Head of caudate nucleus (tissue), 42 donors: ENCODE measurements at places on chromosomes 13 and 19.

- no peak for DNase-seq
Observed at GRCh38 chr13:52447354-52447753, 3.1 kb downstream of the VPS36 start.

GRCh38 chr13:112962911-112963625 is 5.9 kb upstream of the MCF2L start:
- DNase-seq, result no peak

- DNase-seq, result no peak
Observed at GRCh38 chr13:31476753-31477152, 262.6 kb upstream of the RXFP2 start.

DNA sequence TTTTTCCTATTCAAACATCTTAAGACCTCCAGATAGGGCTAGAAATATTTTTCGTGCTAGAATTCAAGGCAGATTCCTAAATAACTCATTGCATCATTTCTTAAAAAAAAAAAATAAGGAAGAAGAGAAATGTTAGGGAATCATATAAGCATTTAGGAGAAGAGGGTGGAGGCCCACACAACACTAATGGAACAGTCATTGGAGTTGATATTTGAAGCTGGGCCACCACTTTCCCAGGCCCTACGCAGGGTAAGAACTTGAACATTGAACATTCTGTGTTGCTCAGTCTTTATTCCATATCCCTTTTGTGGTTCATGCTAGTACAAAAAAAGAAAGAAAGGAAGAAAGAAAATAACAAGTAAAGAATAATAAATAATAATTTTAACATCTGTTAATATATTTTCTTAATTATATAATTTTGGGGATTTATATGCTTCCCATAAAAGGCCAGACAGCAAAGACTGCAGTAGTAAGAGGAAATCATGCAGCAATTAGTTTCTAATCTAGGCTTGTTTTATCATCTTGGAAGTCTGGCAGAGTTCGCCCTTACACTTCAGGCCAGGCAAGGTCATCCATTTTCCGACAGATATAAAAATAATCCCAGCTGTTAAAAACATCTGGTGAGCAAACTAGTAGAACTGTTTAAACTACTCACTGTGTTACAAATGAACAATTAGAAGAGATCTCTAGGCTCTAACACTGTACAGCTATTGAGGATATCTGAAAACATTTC is 127.7 kb downstream of the FRY start:
- no peak for DNase-seq

GRCh38 chr13:94192431-94192975 is 287.0 kb downstream of the DCT start:
- peak; percentile 27 for DNase-seq

DNA sequence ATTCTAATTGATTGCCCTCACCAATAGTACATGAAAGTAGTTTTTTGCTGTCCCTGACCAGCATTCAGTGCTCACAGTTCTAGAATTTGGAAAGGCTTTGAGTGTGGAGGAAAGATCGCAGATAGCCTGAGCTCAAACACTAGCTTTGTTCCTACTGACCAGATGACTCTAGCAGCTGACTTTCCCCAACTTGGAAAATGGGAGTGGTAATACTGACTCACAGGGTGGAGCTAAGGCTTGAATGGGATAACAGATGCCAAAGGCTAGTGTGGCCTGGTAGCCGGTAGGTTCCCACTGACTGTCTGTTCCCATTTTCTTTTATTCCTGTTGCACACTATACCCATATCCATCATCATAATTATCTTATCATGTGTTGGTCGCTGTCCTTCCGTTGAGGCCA is 3.7 kb downstream of the ZSCAN22 start:
- peak; percentile 62 for DNase-seq

- peak; percentile 20 for DNase-seq
Observed at GRCh38 chr13:101529422-101529821, 76.9 kb downstream of the ITGBL1 start.

DNA sequence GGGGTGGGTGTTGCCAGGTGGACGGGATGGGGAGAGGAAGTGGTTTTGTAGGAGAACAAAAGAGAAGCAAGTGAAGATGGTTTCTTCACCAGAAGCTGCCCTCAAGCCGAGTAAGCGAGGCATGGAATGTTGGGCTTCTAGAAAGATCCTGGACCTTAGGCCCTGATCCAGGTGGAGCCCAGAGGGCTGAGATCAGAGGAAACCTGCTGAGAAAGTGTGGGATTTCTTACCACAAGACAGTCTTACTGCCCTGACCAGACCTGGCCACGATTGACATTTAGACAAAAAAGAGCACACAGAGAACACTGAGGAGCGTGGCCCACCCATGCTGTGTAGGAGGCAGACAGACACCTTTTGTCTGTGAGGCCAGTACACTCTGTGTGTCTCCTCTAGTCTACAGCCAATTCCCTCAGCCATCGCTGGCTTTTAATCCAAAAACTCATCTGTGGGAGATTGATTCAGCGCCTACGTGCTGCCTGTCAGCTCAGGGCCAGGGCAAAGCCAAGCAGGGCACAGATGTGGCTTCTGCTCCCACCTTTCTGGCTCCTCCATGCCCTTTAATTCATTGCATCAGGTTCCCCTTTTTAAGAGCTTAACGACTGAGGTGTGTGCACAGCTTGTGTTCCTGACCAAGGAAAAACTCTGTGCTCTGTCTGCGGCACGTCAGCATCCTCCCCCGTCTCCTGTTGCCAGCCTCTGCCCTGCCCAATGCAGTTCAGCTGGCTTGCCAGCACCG is 123.3 kb downstream of the AKAP11 start:
- no peak for DNase-seq
